ENCODE measurements at places on chromosomes 11 and 22. TPM values are rescaled to one million over a fixed set of nuclear protein-coding genes. Genes with fewer than 3 reads are reported as not detected.

The TMEM191C gene
- 0.32 TPM for total RNA-seq

The CCDC73 gene
- total RNA-seq = not detected

The RAG2 gene
- total RNA-seq = not detected

The OR10A5 gene
- not detected for total RNA-seq

The LRRC56 gene
- not detected for total RNA-seq

DNA sequence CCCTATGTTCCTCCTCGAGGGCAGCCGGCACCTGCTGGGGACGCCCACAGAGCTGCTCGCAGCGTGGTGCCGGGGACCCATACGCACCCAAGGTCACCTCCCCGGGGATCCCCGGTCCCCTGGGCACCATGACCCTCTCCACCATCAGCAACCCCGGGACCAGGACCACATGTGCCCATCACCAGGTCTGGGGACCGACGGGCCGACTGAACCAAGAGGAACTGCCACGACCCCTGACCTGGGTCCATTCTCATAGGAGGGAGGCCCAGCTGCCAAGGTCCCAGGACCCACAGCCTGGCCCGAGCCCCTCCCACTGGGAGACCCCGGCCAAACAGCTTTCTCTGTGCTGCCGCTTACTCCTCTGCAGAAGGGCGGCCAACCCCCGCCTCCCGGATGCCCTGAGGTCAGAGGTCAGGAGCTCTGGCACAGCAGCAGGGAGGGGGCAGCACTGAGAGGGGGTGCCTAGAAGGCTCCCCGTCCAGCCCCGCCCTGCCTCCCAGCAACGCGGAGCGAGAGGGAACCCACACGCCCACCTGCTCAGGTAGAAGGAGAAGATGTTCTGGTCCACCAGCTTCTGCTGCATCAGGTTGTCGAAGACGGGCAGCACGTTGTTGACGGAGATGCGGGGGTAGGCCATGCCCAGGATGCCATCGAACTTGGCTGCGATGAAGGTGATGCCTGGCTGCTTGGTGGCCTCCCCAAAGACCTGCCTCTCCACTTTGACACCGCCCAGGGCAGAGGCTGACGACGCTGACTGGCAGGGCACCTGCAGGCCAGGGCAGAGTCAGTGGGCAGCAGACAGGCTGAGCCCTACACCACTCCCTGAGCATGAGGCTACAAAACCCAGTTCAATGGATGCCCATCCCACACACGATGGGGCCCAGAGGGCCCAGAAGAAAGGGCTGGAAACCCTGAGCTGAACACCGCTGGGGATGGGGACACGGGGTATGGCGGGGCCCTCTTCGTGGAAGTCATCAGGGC, 6.6 kb downstream of the CTSD start:
- DNase-seq = no peak
- no peaks in the 10 kb centered on the region for H3K36me3 ChIP-seq
- H3K4me1 ChIP-seq = peaks cover 3% of the 10 kb centered on the region
- no peak overlapping the region for H3K4me3 ChIP-seq
- H3K27me3 ChIP-seq = no peaks in the 10 kb centered on the region
- no peak overlapping the region for H3K27ac ChIP-seq

GRCh38 chr11:125446279-125446678, 49.8 kb downstream of the FEZ1 start:
- peaks cover 13% of the 10 kb centered on the region for H3K4me1 ChIP-seq
- no peak overlapping the region for H3K4me3 ChIP-seq
- H3K27me3 ChIP-seq = no peaks in the 10 kb centered on the region
- no peaks in the 10 kb centered on the region for H3K36me3 ChIP-seq
- no peak for DNase-seq
- H3K27ac ChIP-seq = no peak overlapping the region

DNA sequence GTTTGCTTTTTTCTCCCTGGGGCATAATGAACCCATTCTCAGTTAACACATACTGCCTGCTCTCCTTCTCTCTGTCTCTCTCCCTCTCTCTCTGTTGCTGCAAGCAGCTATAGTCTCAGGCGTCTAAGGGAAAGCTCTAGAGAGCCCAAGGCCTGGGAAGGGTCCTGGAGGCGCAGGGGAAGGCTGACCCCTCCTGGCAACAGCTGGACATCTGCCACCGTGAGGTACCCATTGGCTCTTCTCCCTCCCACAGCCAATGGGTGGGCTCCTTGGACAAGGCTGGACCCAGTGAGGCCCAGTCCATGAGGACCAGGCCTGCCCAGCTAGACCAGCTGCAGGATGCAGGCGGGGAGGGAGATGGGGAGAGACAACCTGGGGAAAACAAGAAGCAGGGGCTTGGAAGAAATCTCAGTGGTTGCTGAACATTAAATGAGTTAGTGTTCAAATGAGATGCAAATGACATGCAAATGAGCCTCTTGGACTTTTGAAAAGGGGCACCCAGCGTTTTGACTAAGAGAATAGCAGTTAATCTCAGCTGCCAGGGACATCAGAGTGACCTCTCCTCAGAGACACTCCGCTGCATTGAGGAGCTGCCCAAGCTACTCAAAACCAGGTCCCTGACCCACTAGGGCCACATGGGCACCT, 349.7 kb downstream of the BUD13 start:
- H3K27me3 ChIP-seq = no peaks in the 10 kb centered on the region
- no peaks in the 10 kb centered on the region for H3K36me3 ChIP-seq
- DNase-seq = no peak
- H3K27ac ChIP-seq = no peak overlapping the region
- H3K4me3 ChIP-seq = no peak overlapping the region
- H3K4me1 ChIP-seq = no peaks in the 10 kb centered on the region

DNA sequence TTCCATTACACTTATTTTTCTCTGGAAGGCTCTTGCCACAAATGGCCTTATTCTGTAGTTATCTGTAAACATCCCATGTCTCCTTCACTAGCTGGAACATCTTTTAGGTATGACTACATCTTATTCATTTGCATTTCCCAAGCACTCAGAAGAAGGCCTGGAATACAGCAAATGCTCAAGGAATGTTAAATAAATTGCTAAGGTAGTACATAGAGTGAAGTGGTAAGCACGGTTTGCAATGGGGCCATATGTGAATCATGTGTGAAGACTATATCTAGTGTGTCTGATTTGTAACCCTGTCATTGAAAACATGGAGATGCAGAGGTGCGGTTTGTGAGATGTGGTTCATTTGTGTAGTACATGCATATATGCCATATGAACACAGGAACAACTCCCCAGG, 33.5 kb downstream of the GDPD4 start:
- peak overlapping the region; percentile 52 for H3K27ac ChIP-seq
- peak; percentile 84 for DNase-seq
- H3K36me3 ChIP-seq = no peaks in the 10 kb centered on the region
- peaks cover 23% of the 10 kb centered on the region for H3K4me1 ChIP-seq
- H3K4me3 ChIP-seq = no peak overlapping the region

DNA sequence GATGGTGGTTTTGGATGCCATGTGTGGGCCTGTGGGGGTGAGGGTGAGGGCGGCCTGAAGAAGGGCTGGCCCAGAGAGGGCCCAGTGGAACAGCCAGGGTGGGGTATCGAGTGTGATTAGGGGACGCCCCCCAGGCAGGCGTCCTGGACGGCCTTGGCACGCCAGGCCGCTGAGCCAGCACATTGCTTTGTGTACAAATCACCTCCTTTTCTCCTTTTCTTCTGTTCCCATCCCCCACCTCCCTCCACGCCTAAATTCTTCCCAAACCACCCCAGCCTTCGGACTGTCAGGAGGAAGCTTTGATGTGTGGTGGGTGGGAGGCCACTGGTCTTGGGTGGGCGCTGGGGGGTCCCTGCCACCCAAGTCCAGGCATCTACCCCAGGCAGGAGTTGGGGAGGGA, 7.8 kb upstream of the CD248 start:
- DNase-seq = peak; percentile 77
- H3K27ac ChIP-seq = peak overlapping the region; percentile 73
- peaks cover 57% of the 10 kb centered on the region for H3K4me1 ChIP-seq
- no peaks in the 10 kb centered on the region for H3K27me3 ChIP-seq

DNA sequence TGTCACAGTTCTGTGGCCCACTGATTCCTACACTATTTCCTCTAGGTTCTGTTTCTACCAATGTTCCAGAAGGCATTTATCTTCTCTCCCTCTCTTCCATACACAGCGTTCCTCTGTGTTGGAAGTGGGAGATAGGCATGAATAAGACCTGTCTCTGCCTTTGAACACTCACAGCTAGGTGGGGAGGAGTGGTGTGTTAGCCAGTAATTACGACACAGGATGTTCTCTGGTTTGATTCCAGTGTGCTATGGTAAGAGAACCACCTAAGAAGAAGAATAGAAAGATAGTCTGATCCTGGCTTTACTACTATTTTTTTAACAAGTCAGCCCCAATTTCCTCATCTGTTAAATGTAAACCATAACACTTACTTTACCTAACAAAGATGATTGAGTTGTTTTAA, 200.2 kb upstream of the MTMR2 start:
- H3K27me3 ChIP-seq = no peaks in the 10 kb centered on the region
- no peaks in the 10 kb centered on the region for H3K4me1 ChIP-seq
- no peaks in the 10 kb centered on the region for H3K36me3 ChIP-seq
- no peak for DNase-seq
- no peak overlapping the region for H3K4me3 ChIP-seq
- no peak overlapping the region for H3K27ac ChIP-seq
